Fibroblast of skin of scalp (primary cell): ENCODE measurements at places on chromosomes 16 and 17.

DNA sequence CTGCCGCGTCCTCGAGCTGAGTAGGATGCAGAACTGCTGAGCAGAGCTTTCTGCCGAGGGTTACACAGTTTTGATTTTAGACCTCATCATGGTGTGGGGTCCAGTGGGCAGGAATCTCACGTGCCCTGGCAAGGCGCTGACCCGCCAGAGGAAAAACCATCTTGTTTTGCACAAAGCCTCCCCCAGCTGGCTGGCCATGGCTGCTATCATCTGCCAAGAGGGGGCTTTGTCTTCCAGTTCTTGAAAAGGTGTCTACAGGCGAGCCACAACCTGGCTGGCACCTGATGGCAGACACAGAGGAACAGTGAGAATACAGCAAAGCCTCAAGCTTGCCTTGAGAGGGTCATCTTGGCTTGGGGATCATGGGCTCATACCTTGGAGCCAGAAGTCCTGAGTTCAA, 118.3 kb downstream of the CMIP start:
- no peak for DNase-seq

DNA sequence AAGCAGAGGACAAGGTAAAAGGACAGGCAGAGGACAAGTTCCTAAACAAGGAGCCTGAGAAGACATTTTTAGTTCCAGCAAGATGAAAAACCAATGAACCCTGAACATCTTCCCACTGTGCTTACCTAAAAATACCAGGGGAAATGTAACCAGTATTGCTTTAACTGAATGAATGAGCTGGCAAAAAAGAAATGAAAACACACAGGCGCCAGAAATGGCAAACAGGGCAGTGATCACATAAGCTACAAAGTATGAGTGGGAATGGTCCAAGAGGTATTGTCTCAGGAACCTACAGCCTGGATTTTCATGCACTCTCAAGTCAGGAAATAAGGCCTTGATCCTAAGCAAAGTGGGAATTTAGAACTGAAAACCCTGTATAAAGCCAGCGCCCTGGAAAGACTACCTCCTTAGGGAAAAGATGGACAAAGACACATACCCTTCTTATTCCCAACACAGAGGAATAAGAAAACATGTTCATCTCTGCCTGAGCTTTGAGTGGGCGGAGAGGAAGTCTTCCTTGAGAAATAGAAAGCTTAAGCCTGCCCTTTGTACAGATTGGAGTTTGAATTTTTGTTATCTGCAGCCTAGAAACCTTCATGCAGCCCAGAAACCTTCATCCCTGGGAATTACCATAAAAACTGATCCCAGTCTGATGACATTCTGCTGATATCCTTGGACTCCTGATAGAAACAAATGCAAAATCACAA, 2.1 kb downstream of the CMTM2 start:
- no peak for DNase-seq

DNA sequence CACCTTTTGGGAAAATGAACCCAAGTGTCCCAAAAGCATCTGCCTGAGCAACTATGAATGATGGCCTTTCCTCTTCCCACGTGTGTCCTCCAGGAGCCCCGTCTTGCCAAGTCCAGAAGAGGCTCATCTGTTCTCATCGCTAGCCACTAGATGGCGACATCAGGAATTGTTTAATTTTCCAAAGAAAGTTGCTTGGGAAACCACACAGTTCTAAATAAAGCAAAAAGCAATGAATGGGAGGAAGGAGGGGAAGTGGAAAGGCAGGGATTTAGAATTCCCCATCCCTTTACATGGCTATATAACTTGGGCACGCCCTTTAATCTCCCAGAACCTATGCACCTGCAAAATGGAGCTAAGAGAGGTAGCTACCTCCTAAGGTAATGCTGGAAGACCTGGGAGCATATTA, 9.0 kb upstream of the CDH5 start:
- peak; percentile 83 for DNase-seq

GRCh38 chr17:57408071-57408811, 151.9 kb downstream of the MSI2 start:
- no peak for DNase-seq

DNA sequence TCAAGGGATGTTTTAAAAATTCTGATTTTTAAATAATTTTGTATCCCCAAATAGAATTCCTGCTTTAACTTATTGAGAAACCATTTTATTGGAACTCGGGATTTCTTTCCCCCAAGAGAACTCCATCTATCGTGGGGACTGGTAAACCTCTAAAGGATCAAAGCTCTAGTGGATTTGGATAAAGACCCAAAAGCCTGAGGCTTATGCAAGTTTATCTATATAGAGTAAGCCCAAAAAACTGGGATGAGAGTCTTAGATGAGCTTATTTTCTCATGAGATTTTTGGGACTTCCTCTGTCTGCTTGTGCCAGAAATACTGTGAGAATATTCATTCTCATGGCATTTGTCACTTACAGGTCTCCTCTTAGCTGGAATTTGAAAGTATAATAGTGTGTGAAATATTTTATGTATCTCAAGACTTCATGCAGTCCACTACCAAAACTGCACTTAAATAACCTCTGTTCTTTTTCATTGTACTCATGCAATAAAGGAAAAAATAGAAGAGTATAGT, 333.1 kb downstream of the BCAS3 start:
- DNase-seq, result peak; percentile 39

GRCh38 chr16:24045641-24046040, 209.9 kb downstream of the PRKCB start:
- DNase-seq, result no peak

DNA sequence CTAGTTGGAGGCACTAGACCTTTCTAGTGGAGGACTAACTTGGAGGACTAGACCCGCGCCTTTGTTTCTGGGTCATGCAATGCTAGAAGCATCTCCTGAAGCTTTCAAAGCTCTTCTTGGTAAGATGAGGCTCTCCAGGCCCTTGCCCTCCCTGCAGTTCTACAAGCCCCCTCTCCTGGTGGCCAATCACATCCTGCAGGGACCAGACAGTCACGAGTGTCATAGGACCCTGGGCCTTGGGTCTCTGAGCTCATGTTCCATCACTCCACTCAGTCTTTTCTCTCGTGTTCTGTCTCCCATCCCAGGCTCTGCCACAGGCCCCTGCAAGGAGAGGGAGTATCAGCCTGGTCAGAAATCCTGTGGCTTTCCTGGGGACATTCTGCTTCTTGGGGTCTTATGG, 119.6 kb downstream of the CYLD start:
- DNase-seq, result no peak

- DNase-seq, result no peak
These were observed 46.7 kb downstream of the USP32 start for GRCh38 chr17:60345233-60345632.

DNA sequence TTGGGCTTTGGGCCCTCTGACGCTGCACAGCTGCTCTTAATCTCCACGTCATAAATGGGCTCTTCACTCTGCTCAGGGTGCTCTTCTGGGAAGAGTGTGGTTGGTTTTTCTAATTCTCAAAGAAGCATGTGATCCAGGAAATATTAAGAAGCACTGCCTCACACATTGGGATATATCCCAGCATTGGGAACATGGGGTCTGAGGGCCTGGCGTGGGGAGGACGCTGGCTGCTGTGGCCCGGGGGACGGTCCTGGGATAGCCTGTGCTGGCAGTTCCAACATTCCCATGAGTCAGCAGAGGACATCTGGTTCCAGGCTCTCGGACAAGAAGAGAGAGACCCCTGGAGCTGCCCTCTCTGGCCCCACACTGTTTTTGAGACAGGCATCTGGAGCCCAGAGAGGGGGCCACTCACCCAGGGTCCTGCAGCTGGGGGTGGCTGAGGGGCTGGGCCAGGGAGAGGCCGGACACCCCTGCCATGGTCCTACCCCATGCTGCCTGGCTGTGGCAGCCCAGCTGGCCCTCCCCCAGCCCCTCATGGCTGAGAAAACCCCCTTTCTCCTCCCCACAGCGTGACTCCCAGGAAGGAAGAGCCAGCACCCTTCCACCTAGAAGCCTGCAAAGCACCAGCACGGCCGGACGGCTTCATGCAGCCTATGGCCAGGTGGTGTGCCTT, 58.8 kb downstream of the NT5M start:
- DNase-seq, result no peak

GRCh38 chr17:2478458-2478857, 33.2 kb downstream of the METTL16 start:
- DNase-seq, result no peak

DNA sequence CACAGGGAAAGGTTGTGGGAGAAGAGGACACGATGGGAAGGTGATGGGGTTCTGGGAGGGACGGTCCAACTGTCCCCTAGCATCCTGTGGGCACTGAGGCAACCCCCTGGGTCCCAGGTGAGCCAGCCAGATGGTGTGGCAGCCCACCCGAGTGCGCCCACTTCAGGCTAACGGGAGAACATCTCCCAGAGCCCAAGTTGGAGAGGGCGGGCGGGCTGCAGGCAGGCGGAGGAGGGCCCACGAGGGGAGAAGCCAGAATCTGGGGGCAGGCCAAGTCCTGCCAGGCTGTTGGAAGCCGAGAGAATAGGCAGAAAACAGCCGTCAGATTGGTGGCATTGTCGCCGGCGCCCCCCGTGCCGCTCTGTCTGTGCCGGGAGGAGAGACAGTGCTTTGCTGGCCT, 13.8 kb upstream of the ABCC3 start:
- no peak for DNase-seq

GRCh38 chr17:17114592-17115225, 72.5 kb downstream of the MPRIP start:
- DNase-seq, result no peak

GRCh38 chr17:33674685-33675084, 381.6 kb upstream of the ASIC2 start:
- peak; percentile 50 for DNase-seq

GRCh38 chr17:20967776-20968175, 75.0 kb downstream of the USP22 start:
- peak; percentile 46 for DNase-seq

DNA sequence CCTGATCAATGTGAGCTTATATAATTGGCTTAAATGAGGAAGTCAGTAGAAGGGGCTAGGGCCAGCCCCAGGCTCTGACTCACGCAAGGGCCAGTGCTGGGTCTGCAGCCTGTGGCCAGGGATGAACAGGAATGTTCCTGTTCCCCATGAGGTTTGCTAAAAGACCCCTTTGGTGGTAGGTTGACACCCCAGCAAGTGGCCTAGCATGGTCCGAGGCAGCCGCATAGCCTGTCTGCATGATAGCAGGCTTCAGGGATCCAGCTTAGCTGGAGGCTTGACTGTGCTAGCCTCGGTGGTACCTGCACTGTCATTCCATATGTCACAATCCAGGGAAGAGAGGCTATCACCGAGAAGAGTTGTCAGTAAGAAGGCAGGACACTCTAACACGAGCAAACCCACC, 23.5 kb downstream of the TRIM25 start:
- DNase-seq, result no peak

DNA sequence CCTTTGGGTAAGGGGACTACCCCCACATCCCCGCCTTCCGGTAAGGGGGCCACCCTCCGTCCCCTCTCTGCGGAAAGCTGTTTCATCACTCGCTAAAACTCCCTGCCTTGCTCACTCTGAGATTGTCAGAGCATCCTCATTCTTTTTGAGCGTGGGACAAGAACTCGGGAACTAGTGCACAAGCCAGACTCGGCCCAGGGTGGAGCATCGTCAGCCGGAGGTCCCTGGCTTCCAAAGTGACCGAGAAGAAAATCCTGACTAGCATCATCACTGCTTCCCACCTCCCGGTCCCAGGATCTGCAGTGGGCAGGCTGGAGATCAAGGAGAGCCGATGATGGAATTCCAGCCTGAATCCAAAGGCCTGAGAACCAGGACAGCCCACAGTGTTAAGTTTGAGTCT, 380.3 kb downstream of the SEC14L1 start:
- no peak for DNase-seq

GRCh38 chr17:10266296-10266876, 68.0 kb upstream of the GAS7 start:
- no peak for DNase-seq

GRCh38 chr17:36850790-36851189, 86.5 kb upstream of the LHX1 start:
- DNase-seq, result peak; percentile 76

GRCh38 chr16:58462089-58462488, 37.9 kb upstream of the NDRG4 start:
- no peak for DNase-seq

DNA sequence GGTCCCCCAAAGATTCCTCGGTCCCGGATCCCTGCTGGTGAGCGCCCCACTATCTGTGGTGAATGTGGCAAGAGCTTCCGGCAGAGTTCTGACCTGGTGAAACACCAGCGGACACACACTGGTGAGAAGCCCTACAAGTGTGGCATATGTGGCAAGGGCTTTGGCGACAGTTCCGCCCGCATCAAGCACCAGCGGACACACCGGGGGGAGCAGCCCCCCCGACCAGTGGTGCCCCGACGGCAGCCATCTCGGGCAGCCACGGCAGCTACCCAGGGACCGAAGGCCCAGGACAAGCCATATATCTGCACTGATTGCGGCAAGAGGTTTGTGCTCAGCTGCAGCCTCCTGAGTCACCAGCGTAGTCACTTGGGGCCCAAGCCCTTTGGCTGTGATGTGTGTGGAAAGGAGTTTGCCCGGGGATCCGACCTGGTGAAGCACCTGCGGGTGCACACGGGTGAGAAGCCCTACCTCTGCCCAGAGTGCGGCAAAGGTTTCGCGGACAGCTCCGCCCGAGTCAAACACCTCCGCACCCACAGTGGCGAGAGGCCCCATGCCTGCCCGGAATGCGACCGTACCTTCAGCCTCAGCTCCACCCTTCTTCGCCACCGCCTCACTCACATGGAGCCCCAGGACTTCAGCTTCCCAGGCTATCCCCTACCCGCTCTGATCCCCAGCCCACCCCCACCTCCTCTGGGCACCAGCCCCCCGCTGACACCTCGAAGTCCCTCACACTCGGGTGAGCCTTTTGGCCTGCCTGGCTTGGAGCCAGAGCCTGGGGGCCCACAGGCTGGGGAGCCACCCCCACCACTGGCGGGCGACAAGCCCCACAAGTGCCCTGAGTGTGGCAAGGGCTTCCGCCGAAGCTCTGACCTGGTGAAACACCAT, 2.8 kb downstream of the ZNF48 start:
- DNase-seq, result no peak

GRCh38 chr16:86508947-86509758, 1.2 kb upstream of the FOXF1 start:
- DNase-seq, result peak; percentile 53

GRCh38 chr16:71339236-71340171, 19.0 kb upstream of the CALB2 start:
- no peak for DNase-seq

GRCh38 chr16:9441012-9441411, 349.6 kb downstream of the HAPSTR1 start:
- no peak for DNase-seq

GRCh38 chr17:2302778-2303203, 794 bp downstream of the SMG6 start:
- DNase-seq, result no peak

GRCh38 chr16:78128913-78129312, 29.5 kb downstream of the WWOX start:
- DNase-seq, result no peak
